ENCODE measurements at places on chromosomes 3 and 15.

DNA sequence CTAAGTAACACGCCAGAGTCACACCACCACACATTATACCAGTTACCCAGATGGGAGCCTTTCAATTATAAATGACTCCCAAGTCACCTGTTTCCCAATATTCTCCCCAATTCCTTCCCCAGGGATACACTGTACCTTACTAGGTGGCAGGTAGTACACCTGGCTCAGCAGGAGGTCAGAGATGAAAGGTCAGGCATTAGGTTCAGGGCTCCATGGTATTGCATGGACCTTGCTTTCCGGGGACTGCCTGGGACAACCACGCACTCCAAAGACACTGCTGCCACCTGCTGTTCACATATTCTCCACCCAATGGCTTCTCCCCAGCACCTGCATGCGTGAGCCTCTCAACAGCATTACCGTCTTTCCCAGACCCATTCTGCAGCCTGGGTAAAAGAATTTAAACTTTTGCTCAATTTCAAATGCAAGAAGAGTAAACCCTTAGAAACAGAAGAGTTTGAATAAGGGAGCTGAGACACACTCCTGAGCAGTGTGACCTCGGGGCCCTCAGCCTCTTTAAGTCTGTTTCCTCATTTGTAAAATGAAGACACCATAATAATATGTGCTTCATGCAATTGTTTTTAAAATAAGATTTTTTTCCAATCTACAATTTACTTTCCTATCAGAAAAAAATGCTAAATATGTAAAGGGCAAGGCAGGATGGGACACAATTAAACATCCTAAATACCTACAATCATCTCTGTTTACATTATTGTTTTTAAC lies 28.0 kb upstream of the LACTB start:
- peak; percentile 76 for DNase-seq

GRCh38 chr15:25176991-25177954 lies 222.5 kb downstream of the SNRPN start:
- no peak for DNase-seq

DNA sequence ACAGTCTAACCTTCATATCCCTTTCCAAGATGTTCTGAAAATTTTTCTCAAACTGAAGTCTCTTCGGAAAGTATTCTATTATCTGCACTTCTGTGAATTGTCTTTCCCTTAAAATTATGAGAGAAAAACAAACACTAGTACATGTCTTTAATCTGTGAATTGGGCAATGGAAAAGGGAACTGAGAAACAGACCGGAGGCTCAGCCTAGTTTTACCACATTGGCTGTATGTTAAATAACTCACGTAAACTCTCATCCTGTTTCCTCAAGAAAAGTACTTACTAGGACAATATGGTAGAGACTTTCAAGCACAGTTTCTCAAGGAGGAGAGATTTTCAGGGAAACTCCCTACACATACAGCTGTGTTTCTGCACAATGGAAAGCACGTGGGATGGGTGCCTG lies 982.2 kb upstream of the SEMA6D start:
- DNase-seq = no peak

- DNase-seq = no peak
Measured at GRCh38 chr3:58531956-58532355, 5.0 kb downstream of the ACOX2 start.

GRCh38 chr3:140552898-140553297 lies 125.0 kb upstream of the TRIM42 start:
- DNase-seq = no peak

DNA sequence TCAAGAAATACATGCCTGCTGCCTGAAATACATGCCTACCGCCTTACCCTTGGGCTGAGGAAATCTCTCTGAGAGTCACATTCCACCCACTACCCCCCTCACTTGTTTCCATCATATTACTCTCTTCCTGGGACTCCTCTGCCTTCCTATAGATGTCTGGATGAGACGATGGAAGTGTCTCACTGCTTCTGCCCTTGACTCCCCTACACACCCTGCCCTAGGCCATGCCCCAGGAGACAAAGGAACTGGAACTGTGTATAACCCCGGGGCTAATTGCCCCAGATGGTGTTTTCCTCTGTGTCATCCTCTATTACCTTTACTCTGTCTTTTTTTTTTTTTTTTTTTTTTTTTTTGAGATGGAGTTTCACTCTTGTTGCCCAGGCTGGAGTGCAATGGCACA lies 102.0 kb downstream of the GTPBP8 start:
- DNase-seq = no peak

DNA sequence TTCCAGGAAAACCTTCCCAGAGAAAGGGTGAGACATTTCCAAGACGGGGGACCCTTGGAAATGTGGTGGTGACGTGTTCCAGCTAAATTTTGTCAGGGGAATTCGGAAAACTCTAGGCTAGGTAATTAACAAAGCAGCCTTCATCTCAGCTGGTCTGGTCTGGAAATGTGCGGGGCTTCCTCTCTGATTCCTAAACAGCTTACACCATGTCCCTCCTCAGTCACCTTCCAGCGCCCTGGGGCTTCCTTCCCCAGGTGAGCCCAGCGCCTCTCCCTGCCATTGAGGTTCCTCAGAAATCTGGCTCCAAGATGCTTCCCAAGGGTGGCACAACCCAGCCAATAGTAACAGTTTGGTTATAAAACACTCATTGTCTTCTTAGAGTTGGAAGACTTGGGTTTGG lies 571 bp downstream of the ACAD9 start:
- no peak for DNase-seq

DNA sequence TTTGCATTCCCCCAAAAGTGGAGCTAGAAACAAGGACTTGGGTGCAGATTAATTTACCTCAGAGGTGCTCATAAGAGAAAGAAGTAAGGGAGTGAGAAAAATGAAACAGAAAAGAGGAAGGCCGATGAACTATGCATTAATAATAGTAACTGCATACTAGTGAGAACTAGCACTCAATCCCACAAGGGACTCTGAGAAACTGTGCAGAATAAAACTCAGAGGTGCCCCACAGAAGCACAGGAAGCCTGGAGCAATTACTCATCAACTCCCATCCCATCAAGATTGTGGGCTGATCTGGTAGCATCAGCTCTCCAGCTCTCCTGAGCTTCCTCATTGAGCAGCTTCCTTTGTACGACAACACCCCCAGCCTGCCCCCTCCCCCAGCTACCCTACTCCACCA lies 50.8 kb downstream of the CLDN18 start:
- DNase-seq = no peak
